Stimulated activated CD8-positive, alpha-beta memory T cell treated with anti-CD3 and anti-CD28 coated beads, Interleukin-2, amount 100 ng/mL, for 1 hour (primary cell): ENCODE measurements at places on chromosomes 6 and 20.

DNA sequence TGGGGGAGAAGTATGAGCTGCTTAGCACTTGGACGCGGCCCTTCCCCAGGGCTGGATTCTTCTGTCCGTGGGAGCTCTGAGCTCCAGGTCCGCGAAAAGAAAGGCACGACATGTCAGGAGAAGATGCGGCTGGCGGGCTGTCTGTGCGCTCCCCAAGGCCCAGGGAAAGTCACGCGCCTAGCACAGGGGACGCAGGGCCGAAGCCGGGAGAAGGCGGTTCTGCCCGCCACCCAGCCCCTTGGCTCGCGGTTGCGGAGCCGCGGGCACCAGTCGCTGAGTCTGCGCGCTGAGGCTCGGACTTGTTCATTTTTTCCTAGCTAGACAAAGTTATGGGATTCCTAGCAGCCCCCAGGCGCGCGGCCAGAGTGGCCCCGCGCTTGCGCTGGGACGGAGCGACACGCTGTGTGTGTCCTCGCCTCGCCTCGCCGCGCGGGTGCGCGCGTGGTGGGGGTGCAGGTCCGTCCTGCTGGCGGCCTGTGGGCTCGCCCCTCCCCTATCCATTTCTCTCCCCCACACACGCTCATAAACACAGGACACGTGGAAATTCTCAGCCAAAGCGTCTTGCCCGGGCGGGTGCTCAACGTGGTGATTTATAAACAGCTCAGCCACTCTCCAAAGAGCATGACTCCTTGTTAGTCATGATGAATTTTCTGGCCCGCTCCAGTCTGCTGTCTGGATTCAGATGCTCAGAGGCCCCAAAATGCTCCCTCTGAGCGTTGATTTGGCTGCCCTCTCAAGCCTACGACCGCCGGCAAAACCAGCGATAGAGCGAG, 1.9 kb upstream of the POU3F2 start:
- DNase-seq, result no peak

DNA sequence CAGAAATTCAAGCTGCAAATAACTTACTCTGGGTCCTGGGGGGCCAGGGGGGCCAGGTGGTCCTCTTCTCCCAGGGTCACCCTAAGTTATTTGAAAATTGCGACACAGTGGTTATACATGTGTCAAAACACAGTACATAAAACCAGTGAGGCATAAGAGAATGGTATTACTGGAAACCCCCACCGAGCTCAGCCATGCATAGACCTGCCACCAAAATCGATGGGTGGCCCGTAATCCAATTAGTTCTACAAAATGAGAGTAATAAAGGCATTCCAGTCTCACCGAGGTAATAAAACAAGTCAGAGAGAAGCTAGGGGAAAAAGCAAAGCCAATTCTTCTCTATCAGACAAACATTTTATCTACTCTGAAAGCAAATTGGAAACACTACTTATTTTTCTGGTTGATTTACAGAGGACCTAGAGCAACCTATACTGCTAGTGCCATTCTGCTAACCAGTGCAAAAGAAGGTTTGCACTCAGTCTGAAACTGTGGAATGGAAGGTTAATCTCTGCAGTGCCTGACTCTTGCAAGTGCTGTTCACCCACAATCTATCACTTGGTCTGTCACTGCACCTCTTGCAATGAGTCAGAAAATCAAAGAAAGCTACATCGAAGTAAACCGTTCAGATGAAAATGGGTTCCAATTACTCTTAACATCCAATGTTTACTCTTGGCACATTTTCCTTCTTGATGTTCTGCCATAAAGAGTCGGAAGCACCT, 32.4 kb downstream of the COL9A1 start:
- DNase-seq, result no peak

- DNase-seq, result no peak
Observed at GRCh38 chr6:8674126-8674525, 238.8 kb upstream of the SLC35B3 start.

GRCh38 chr20:44223721-44224120, 13.2 kb upstream of the OSER1 start:
- DNase-seq, result no peak

DNA sequence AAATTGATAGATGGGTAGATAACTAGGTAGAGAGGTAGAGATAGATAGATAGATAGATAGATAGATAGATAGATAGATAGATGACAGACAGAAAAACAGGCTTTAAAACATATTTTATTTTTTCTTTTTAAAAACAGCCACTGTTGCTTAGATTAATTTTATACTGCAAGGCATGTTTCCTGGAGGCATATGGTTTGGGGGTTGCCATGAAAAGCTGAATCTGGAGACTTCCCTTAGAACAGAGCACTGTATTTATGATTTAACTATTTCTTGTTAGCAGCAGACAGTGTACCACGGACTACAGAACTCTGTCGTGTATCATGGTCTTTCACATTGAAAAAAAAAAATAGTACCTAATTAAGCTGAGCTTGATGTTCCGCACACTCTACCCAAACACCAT, 38.8 kb downstream of the METTL24 start:
- DNase-seq, result no peak

- DNase-seq, result no peak
Observed at GRCh38 chr20:2365666-2366065, 15.0 kb upstream of the TGM6 start.

DNA sequence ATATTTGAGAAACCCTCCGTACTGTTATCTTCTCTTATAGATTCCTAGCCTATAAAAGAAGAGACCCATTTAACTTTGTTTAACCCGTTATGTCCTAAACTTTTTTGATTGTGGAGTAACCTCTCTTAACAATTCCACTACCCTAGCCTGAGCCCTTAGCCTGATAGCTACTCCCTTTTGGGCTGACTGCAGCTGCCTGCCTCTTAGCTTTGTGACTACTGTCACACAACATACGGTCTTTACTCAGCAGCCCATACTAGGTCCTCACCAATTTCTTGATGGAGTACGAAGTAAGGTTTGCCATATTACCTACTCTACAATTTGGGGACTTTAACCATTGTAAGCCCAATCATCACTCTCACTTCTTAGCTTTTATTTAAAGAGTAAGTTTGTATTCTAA, 72.7 kb downstream of the QRSL1 start:
- no peak for DNase-seq

DNA sequence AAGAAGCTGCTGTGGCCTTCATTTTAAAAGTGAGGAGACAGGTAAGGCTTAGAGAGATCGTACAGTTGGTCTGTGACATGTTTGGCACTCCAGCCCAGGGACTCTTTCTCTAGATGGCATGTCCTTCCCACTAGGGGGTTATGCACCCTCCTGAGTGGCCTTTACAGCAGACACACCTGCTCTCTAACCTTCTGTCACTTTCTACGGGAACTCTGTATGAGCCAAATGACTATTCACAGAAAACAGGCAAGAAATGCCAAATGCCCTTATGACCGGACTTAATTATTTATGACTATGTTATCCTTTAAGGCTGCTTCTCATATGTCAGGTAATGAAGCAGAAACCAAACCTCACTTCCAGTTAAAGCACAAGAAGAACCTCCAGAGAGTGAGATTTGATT, 91.2 kb downstream of the MAP3K5 start:
- DNase-seq, result no peak

DNA sequence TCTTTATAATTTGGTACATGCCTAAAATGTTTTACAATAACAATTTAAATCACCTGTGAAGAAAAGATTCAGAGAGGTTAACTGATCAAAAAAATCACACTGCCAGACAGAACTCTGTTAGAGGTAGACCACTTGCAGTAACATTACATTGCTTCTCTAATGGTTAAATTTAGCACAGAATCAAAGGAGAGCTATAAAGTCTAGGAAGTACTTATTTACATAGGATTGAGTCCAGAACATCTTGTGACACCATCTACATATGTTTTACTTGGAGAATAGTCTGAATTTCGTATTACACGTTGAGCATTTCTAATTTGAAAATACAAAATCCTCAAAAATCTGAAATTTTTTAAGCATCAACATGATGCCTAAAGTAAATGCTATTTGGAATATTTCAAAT, 17.2 kb upstream of the TBC1D20 start:
- DNase-seq, result no peak

GRCh38 chr6:122563364-122564052, 46.7 kb upstream of the PKIB start:
- no peak for DNase-seq
